ENCODE measurements at places on chromosomes 6 and 20. TPM values are rescaled to one million over a fixed set of nuclear protein-coding genes. Genes with fewer than 3 reads are reported as not detected.

SLC17A4 gene
- not detected for total RNA-seq

SSTR4 gene
- not detected for total RNA-seq

NKX2-4 gene
- total RNA-seq = not detected

SMLR1 gene
- not detected for total RNA-seq

ACTL10 gene
- total RNA-seq = 3.4 TPM

IFNGR1 gene
- 61.8 TPM for total RNA-seq

ADGRF1 gene
- total RNA-seq = 12.9 TPM

HAO1 gene
- not detected for total RNA-seq

RIMS1 gene
- total RNA-seq = 0.08 TPM

All from hair follicular keratinocyte (primary cell).